ENCODE measurements at places on chromosomes 5 and 9.

- no peak for DNase-seq
These were observed 510.9 kb upstream of the ZNF608 start for GRCh38 chr5:125257057-125257972.

DNA sequence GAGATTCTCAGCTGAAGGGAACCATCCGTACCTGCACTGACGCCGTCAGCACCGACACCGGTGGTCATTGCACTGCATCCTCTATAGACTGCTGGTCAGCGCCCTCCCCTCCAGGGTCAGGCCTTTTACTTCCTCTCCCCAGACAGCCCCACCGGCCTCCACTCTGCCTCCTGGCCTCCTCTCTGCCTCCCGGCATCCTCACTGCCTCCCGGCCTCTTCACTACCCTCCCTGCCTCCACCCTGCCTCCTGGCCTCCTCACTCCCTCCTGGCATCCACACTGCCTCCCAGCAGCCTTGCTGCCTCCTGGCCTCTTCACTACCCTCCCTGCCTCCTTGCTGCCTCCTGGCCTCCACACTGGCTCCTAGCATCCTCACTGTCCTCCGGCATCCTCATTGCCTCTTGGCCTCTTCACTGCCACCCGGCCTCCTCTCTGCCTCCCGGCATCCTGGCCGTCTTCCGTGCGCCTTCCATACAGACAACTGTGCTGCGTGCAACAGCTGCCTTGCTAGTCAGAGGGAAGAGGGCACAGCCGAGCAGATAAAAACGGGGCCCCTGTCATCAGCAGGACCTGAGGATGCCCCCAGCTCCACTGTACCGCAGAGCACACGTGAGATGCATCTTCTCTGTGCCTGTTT is 62.0 kb downstream of the VAV2 start:
- DNase-seq, result no peak

DNA sequence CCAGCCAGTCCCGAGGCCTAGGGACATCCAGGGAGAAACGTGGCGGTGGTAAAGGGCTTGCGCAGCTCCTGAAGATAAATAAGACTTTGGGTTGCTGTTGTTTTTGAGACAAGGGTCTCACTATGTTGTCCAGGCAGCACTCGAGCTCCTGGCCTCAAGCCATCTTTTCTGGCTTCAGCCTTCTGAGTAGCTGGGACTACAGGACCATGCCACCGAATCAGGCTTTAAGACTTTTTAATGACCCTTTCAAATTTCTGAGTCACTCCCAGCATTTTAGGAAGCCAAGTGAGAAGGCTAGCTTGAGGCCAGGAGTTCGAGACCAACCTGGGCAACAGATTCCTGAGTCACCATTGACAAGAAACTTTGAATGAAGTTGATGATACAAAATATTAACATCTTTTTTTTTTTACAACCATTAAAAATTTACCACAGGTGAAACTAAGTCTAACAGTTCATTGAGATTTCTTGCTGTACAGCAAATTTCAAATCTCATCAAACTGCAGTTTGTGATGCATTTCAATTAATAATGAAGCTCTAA is 817 bp upstream of the GNE start:
- DNase-seq, result no peak

- DNase-seq, result no peak
These were observed 73.5 kb upstream of the MEGF10 start for GRCh38 chr5:127216898-127217675.

DNA sequence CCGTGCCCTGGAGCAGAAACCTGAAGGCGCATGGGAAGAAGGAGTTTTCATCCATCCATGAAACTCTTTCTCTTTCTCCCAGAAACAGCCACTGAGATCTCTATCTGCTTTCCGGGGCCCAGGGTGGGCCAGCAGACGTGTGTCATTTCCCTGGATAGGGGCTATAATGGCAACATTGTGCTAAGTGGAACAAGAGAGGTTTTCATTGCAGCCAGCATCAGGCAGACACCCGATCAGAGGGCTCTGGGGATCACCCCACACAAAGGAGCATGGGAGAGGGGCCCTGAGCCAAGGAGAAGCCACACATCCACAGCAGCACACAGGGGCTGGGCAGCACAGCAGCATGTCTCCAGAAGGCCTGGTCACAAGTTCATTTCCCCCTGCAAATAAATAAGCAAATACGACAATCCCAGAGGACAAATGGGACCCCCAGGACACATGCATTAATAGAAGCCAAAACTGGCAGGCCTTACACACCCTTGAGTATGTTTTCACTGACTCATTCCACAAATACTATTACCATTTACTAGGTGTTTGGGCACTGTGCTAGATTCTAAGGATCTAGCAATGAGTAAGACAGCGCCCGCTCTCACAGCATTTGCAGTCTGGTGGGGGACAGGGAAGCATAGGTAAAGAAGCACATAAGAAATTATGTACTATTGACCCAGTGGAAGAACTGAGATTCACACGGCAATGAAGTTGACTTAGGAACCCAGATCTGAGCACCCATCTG is 4.3 kb upstream of the AFAP1L1 start:
- no peak for DNase-seq

DNA sequence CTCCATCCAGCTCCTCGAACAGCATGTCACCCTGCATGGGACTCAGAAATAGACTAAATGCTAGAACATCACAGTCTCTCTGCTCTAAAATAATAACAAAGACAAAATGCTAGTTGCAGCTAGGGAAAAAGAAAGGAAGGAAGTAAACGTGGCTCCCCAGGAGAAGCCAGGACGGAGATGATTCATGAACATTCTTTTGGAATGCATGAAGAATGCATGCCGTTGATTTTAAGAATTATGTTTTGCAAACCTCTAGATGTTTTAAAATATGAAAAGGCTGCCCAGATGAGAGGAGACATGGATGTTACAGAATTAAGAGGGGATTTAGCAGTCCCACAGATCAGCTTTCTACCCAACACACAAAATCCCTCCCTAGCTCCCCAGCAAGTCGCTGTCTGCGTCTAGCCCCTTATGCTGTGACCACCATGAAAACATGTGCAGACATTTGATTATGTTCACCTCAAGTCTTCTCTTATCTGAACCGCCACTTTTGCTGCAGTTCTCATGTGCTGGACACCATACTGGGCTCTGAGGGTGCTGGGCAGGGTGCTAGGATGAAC is 139.4 kb upstream of the LMX1B start:
- no peak for DNase-seq

GRCh38 chr9:23824830-23825591 is 1.0 kb downstream of the ELAVL2 start:
- peak; percentile 9 for DNase-seq

GRCh38 chr5:85906460-85906859 is 711.3 kb upstream of the COX7C start:
- no peak for DNase-seq

GRCh38 chr5:128645581-128645980 is 107.5 kb upstream of the FBN2 start:
- DNase-seq, result no peak
